ENCODE measurements at places on chromosomes 1 and 21.

DNA sequence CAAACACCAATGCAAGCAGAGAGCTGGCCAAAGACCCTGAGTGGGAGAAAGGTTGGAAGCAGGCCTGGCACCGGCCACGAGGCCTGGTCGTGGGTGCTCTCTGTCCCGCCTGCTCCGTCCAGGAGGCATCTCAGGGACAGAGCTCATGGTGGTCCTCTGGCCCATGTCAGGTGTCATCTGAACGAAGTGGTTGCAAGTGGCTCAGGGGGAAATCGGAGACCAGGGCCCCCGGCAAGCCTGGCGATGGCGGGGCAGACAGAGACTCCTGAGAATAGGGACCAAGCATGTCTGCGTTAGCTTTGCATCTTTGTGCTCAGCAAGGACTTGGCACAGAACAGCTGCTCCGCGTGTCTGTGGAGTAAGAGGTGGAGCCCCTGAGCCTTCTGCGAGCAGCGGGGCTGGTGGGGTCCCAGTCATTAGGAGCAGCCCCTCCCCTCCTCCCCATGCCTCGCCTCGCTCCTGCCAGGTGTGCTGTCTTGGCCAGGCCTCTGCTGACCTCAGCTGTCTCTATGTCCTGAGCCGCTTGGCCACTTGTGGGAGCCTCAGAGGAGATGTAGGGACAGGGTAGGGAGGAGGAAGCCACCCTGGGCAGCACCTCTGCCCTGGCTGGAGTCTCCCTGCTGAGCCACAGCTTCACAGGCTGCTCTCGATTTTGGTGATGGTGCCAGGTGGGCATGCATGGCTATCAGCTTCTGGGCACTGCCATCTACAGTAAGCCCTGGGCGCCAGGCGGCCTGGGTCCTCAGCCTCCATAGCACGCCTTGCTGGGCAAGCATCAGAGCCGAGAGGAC lies 362.9 kb upstream of the VAMP3 start:
- DNase-seq = no peak

DNA sequence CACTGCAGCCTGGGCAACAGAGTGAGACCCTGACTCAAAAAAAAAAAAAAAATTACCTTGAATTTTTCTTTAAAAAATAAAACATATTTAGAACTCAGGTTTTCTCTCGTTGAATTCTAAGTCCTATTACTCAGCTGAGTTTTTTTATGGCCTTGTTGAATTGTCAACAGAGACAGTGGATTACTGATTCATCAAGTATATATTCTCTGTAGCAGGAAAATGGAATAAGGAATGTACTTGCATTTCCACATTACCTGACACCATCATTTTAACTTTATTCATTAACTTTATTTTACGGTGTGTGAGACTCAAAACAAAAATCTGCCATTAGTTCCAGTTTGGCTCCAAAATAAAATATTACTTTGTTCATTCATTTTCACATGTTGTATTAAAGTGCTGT lies 53.8 kb upstream of the APP start:
- no peak for DNase-seq

DNA sequence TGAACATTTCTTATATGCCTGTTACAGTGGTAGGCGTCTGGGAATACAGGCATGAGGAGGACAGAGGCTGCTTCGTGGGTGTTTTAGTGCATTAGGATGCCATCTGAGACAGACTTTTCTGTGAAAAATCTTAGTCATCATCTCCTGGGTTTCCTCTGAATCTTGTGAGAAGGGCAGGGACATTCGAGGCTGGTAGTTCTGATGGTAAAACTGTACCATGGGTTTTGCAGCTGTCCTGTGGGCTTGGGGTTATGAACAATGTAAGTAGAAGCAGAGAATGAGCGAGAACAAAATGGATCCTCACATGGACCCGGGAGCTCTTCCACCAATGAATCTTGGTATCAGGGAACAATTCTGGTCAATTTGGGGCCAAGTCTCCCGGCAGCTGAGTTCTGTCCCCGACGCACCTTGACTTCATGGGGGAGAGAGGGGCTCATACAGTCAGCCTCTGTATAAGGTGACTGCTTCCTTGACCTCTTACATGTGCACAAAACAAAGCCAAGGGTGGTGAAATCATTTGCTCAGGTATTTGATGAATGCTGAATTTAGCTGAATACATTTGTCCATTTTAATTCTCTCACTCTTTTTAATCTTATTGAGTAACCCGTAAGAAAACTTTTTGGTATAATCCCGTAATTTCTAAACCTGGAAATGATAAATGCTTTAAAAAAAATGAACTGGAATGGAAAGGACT lies 63.6 kb upstream of the ERRFI1 start:
- no peak for DNase-seq

DNA sequence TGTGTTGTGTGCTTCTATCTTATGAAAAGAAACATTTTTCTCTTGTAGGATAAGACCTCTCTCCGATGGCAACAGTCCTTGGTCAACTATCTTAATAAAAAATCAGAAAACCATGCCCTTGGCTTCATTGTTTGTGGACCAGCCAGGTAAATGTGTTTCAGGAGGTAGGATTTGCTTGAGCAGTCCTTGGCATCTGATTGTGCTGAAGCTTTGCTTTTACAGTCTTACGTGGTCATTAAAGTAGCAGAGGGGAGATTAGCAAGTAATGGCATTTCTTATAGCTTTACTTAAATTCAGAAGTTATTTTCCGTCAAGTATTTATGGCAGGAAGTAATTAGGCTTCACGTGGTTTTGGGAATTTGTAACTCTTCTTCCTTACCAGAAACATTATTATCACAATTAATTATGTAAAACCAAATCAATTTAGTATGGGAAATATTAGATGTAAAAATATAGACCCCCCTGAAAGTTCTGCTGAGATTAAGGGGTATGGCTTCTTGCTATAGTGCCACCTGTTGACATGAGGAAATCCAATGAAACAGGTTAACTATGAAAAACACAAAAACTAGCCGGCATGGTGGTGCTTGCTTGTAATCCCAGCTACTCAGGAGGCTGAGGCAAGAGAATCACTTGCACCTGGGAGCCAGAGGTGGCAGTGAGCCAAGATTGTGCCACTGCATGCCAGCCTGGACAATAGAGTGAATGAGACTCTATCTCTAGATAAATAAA lies 49.0 kb downstream of the MAP3K21 start:
- DNase-seq = no peak

- no peak for DNase-seq
Observed at GRCh38 chr1:189027512-189027911, 1450.2 kb downstream of the BRINP3 start.

GRCh38 chr1:8663090-8663802 lies 154.2 kb downstream of the RERE start:
- DNase-seq = no peak

DNA sequence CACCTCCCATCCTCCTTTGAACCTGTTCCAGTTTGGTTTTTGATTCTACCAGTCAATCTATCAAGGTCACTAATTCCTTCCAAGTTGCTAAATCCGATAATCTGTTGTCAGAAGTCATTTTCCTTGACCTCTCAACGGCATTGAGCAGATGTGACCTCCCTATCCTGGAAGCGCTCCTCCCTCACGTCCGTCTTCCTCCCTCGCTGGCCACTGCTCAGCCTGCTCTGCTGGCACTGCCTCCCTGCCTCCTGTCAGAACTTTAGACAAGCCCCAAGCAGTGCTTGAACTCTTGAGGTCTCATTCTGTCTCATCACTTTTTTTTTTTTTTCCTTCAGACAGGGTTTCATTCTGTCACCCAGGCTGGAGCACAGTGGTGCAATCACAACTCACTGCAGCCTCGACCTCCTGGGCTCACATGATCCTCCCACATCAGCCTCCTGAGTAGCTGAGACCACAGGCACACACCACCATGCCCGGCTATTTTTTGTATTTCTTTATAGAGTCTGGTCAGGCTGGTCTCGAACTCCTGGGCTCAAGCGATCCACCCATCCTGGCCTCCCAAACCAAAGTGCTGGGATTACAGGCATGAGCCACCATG lies 4.4 kb upstream of the ACOT7 start:
- no peak for DNase-seq

DNA sequence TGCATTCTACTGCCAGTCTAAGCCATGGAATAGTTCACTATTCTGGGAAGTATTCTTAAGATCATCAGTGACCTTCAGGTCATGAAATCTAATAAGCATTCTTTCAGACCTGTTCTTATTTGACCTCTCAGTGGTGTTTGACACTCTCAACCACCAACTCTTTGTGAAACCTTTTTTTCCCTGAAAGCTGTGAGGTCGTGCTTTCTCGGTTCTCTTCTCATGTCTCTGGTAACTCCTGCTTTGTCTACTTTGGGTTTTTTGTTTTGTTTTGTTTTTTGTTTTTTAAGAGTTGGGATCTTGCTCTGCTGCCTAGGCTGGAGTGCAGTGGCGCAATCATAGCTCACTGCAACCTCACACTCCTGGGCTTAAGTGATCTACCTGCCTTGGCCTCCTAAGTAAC lies 56.3 kb downstream of the POU2F1 start:
- DNase-seq = no peak

GRCh38 chr1:109650609-109651008 lies 5.3 kb upstream of the GSTM4 start:
- no peak for DNase-seq

All from hypothalamus (tissue), 51 donors.